Spleen (tissue), 13 donors: ENCODE measurements at places on chromosomes 3 and 15.

GRCh38 chr3:40691452-40691861, 166.7 kb downstream of the ZNF621 start:
- no peak for DNase-seq

DNA sequence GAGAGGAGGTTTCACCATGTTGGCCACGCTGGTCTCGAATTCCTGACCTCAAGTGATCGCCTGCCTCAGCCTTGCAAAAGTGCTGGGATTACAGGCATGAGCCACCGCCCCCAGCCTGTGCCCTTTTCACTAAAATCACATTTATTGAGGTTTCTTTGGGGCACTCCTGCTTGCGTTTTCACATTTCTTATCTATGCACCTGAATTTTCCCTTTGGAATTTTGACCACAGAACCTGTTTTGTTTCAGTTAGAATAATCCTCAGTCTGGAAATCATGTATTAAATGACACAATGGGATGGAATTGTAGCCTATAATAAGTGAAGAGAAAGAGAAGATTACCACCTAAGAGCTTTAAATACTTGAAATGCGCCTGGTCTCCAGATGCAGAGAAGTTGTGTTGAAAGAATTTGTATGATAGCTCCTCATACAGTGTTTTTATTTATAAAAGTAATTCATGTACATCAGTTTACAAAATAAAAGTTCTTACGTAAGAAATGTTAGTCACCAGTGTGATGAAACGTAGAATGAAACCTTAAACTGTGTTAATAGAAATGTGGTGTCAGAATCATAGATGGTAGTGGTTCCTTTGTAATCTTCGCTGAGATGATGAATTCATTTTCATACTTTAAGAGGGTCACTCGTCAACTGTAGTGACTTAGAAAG, 107.0 kb downstream of the TCF12 start:
- no peak for DNase-seq

DNA sequence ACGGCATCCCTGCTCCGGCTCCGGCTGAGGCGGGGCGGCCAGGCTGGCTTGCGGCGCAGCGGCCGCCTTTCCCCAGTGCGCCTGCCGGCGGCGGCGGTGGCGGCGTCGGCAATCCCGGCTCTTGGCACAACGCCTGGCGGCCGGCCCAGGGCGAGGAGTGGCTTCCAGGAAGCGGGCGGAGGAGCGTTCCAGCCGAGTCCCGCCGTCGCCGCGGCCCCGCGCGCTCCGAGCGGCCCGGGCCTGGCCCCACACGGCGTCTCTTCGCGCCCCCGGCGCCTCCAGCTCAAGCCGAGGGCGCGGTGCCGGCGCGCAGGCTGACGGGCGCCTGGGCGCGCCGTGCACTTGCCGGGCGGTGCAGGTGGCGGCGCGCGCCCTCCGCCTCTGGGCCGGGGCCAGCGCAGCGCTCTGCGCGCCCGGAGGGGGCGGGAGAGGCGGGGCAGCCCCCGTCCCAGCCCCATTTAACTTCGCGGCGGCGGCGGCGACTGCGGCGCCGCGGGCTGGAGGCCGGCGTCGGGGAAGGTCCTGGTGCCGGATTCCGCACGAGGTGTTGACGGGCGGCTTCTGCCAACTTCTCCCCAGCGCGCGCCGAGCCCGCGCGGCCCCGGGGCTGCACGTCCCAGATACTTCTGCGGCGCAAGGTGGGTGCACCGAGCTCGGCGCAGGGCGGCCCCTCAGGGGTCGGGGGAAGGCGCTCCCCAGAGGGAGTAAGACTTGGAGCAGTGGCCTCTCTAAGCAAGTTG, at the start of gene ADAMTSL3:
Gene ADAMTSL3 (plus strand): TSS at position 485 of the 740 bp plus-strand sequence. CDS start 1,639 bp downstream, outside the sequence.
- no peak for DNase-seq

- DNase-seq: no peak
These were observed 3.6 kb downstream of the ADAMTSL3 start for GRCh38 chr15:83657549-83657948.

GRCh38 chr15:40287505-40287904, 4.6 kb upstream of the ANKRD63 start:
- DNase-seq: no peak

- DNase-seq: no peak
These were observed 374.3 kb upstream of the TGFBR2 start for GRCh38 chr3:30232142-30232541.

DNA sequence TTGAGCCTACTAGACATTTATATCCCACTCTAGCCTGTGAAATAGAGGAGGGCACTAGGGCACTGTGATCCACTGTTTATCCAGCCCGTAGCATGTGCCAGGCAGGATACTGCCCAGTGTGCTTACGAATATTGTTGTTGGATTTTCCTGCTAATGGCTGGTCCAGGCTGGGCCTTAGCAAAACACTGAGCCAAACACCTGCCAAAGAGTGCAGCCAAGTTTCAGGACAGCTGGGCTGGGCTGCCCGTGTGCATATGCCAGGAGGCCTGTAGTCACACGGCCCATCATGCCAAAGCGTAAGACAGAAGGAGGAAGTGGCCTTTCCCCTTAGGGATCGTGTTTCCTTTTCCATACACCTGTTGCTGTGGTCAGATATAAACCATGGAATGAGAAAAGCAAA, 54.5 kb upstream of the ABHD10 start:
- DNase-seq: no peak

DNA sequence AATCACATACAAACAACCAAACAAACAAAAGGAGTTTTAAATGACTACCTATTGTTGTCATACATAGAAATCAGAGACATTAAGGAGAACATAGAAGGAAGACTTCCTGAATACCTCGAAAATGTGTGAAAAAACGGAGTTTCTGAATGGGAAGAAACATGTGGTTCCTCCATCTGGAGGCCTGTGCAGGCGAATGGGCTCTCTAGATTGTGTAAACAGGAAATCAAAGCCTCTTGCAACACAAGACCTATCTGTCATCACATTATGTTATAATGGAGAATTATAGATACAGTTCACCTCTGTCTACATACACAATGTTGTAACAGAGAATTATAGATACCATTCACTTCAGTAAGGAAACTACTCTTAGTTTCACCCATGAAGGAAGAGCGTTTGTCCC, 44.1 kb downstream of the RUBCN start:
- no peak for DNase-seq

GRCh38 chr3:4191971-4192370, 111.2 kb upstream of the SETMAR start:
- no peak for DNase-seq

DNA sequence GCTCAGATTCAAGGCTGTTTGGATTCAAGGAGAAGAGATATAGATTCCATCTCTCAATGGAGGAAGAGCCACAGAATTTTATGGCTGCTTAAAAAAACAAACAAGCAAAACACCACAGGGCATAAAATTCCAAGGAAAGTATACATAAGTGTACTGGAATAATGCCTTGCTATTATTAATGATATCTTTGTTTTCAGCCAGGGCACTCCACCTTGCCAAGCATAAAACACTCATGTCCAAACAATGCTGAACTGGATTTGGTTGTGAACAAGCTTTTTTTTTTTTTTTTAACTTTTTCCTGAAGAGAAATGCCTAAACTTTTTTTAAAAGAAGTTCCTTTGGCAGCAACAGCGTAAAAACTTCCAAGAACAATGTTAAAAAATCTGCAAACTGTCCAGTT, 4.8 kb upstream of the CLSTN2 start:
- DNase-seq: no peak

DNA sequence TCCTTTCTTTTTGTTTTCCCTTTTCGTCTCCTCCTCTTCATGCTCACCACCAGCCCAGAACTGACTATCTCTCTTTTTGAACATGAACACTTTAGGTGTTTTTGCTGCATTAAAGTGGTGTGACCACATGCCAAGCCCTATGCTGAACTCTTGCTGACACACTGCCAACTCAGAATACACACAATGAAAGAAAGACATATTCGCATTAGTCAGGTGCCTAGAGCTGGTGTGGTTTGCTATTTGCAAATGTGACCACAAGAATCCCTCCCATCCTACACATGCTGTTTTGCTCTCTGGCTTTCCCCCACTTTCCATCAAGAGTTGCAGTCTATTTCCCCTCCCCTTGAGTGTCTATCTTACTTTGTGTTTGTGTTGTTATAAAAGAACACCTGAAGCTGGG, 967.8 kb upstream of the CFAP20DC start:
- no peak for DNase-seq

DNA sequence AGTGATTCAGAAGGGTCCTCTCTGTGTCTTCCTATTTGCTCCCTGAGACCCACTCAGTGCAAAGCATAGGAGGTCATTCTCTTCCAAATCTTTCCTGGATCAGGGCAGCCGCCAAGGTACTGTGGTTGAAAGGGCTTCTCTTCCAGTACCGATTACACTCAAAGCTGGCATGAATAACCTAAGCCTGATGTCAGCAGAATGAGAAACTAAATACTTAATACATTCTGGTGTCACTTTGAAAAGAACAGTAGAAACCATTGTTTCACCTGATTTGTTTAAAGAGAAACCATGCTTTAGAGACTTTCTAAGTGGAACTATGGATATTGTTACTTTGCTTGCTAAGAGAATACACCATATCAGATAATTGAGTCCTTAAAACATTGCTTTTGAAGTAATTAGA, 50.2 kb downstream of the PDHB start:
- no peak for DNase-seq

- no peak for DNase-seq
These were observed 82.4 kb downstream of the CCNL1 start for GRCh38 chr3:157077565-157077991.

- peak; percentile 21 for DNase-seq
These were observed 22.8 kb downstream of the TMEM43 start for GRCh38 chr3:14147617-14148016.
